ENCODE measurements at places on chromosomes 3 and 15.
A peak's percentile ranks its signal among the peaks of the same experiment; 100 is the strongest.

DNA sequence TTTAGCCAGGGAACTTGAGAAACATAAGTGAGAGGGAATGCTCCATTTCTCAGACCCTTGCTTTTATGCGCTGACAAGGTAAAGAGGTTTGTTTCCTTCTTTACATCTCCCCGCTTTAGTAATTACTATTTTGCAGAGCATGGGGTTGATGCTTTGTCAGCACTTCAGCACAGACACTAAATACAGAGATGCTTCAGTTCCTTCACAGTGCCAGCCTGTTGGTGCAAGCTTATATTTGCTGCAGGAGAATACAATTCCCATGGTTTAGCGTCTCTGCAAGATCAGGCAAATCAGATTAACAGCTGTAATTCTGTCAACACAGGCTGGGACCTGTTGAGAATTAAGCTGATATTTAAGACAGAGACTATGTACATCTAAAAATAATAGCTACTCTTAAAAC lies 2.9 kb downstream of the FMN1 start:
- DNase-seq: no peak

- DNase-seq: no peak
Measured at GRCh38 chr3:59245300-59245858, 195.6 kb upstream of the CFAP20DC start.

DNA sequence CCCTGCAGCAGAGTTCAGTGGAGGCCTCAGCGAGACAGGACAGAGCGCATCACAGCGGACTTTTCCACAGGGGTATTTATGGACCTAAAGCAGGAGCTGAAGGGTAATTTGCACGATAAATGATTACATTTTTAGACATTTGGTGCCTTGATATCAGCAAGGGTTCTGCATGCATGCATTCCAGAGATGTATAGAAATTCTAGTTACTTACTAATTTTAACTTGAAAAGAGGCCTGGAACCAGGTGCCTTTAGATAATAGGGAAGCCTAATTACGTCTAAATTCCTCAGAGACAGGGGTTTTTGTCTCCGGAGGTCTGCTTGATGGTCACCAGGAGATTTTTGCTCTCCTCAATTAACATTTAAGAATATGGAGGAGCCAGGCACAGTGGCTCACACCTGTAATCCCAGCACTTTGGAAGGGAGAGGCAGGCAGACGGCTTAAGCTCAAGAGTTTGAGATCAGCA lies 79.8 kb upstream of the MFGE8 start:
- no peak for DNase-seq

DNA sequence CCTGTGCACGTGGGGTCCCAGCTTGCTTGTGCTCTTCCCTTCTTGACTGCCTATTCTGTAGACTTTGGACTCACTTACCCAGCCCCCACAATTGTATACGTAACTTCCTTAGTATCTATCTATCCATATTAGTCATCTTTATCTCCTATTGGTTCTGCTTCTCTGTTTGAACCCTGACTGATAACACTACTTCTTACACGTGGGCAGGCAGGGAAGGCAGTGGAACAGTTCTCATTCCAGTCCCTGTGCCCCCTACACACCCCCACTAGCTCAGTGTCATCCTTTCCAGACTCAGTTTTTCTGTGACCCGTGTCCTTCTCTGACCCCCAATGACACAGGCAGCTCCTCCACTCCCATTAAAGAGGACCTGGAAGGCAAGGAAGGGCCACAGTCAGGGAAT lies 74.2 kb upstream of the FBN1 start:
- DNase-seq: no peak

DNA sequence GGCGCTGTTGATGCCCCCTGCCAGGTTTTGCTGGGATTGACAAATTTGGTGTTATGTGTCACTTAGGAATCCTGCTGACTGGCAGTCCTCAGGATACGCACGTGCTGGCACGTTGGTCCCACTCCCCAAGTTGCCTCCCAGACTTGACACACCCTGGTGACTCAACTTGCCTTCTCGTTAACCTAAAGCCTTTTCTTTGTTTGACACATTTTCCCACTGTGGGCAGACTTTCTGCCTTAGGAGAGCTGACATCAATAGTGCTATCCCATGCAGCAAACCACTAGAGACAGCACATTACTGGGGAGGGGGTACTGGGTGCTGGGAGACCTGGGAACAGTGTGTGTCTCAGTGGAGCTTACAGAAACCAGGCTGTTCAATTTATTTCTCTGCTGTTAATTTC lies 104.3 kb downstream of the OXNAD1 start:
- DNase-seq: no peak

GRCh38 chr15:68252925-68253534 lies 23.5 kb upstream of the CLN6 start:
- DNase-seq: no peak

GRCh38 chr3:102826636-102827035 lies 391.8 kb downstream of the ZPLD1 start:
- no peak for DNase-seq

GRCh38 chr15:69760258-69760845 lies 307.7 kb downstream of the RPLP1 start:
- DNase-seq: no peak

GRCh38 chr3:56190130-56190529 lies 278.1 kb downstream of the ERC2 start:
- no peak for DNase-seq

- no peak for DNase-seq
Measured at GRCh38 chr15:29695489-29696167, 126.6 kb downstream of the TJP1 start.

- DNase-seq: no peak
Measured at GRCh38 chr3:177977381-177978158, 558.7 kb upstream of the KCNMB2 start.

GRCh38 chr3:149646181-149646766 lies 11.6 kb downstream of the WWTR1 start:
- DNase-seq: no peak

- DNase-seq: no peak
Measured at GRCh38 chr3:81277853-81278252, 483.6 kb downstream of the GBE1 start.

GRCh38 chr3:117074826-117075225 lies 365.2 kb downstream of the TUSC7 start:
- DNase-seq: no peak

- no peak for DNase-seq
Measured at GRCh38 chr3:72896996-72897757, 9.3 kb downstream of the GXYLT2 start.

- no peak for DNase-seq
Measured at GRCh38 chr15:68376447-68377060, 55.4 kb downstream of the ITGA11 start.

DNA sequence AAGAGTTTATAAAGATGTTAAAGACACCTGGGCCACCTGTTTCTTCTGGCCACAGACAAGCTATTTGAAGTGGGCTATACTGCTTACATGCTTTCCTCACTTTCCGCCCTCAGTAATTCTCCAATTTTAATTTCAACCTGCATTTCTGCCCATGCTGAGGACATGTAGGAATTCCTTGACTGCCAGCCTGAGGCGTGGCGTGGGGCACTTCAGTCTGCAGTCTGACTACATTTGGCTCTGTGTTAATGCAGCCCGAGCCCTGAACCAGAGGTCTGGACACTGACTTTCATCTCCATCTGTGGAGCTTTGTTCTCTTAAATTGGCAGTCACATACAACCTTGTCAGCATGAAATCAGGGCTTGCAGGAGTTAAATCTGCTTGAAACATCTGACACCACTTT lies 8.5 kb downstream of the UQCC5 start:
- peak; percentile 69 for DNase-seq

DNA sequence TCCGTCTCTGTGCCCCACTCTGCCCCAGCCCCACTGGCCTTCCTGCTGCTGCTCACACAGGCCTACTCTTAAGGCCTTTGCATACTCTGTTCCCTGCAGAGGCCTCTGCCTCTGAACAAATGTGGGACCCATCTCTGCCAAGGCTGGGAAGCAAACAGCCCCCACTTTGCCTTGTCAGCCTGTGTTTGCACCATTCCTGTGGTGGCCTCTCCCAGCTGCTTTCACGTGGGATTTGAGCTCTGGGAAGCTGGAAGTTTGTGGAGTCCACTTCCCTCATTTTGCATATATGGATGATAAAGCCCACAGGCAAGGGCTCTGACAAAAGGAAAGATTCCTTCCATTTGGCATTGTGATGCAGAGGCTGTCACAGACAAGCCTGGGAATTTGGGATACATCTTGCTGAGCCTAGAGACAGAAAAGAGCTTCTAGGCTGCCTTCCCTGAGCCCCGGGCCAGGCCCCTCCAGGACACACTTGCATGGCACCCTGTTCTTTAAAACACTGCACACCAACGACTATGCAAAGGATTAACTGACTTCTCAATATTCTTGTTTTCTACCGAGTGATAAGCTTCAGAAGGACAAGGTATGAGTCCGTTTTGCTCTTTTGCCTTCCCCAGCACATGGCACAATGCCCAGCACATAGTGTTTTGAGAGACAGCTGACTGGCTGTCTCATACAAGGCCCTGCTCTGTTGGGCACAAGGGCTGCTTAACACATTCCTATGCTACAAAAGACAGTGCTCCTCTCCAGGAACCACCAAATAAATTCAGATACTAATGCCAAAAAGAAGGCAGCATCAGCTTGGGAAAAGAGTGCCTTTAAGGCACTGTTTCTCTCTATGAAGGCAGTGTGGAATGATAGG lies 120.7 kb upstream of the TOPAZ1 start:
- no peak for DNase-seq

DNA sequence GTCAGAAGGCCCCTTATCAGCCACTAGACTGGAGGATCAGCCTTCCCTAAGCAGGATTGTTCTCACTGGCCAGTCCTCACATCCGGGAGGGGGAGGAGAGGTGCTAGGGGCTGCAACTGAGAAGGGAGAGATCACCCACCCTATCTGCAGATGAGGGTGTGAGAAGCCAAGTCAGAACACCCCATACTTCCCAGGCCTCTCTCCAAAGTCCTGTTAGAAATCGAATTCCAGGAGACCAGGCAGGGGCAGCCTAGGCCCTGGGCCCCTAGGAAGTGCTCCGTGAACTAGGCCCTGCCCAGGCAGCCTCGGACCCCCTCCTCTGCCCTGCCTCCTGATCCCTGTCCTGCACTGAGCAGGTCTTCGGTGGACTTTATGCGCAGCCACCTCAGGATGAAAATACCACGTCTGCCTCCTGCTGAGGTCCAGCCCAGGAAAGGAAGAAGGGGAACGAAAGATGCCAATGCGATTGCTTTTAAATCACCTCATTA lies 933 bp downstream of the DZIP1L start:
- DNase-seq: no peak

GRCh38 chr15:74252721-74253120 lies 16.6 kb downstream of the CCDC33 start:
- DNase-seq: no peak

GRCh38 chr15:25766417-25766816 lies 96.7 kb downstream of the ATP10A start:
- no peak for DNase-seq

GRCh38 chr3:31250116-31250777 lies 282.5 kb upstream of the STT3B start:
- no peak for DNase-seq

- DNase-seq: peak; percentile 60
Measured at GRCh38 chr15:77029166-77030047, 34.5 kb downstream of the PSTPIP1 start.

GRCh38 chr15:88071141-88071540 lies 185.4 kb downstream of the NTRK3 start:
- DNase-seq: no peak

- DNase-seq: peak; percentile 4
Measured at GRCh38 chr3:32937331-32937730, 14.1 kb upstream of the CCR4 start.

GRCh38 chr3:186960347-186960746 lies 30.0 kb downstream of the ST6GAL1 start:
- no peak for DNase-seq

- no peak for DNase-seq
Measured at GRCh38 chr15:53230473-53230872, 440.3 kb upstream of the ONECUT1 start.

DNA sequence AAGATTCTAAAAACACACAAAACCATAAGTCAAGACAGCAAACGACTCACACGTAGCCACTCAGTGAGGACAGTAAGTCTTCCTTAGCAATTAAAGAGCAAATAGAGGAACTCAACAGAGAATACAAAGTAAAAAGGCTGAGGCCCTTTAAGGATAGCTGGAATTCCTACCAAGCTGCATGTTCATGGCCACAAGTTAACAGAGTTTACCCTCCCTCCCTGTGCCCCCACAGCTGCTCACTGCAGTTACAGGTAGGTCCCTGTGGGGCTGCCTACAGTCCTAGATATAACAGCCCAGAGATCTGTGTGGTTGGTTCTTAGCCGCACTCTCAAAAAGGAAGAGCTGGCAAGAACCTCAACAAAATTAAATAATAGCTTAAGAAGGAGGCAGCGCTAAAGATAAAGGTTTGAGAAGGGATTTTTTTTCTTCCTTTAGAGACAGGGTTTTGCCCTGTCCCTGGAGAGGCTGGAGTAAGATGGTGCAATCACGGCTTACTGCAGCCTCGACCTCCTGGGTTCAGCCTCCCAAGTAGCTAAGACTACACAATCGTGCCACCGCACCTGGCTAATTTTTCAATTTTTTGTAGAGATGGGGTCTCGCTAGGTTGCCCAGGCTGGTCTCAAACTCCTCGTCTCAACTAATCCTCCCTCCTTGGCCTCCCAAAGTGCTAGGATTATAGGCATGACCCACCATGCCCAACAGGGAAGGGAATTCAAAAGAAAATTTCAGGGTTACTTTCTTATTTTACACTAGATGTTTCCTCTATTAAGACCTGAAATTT lies 19.3 kb downstream of the SFMBT1 start:
- no peak for DNase-seq

DNA sequence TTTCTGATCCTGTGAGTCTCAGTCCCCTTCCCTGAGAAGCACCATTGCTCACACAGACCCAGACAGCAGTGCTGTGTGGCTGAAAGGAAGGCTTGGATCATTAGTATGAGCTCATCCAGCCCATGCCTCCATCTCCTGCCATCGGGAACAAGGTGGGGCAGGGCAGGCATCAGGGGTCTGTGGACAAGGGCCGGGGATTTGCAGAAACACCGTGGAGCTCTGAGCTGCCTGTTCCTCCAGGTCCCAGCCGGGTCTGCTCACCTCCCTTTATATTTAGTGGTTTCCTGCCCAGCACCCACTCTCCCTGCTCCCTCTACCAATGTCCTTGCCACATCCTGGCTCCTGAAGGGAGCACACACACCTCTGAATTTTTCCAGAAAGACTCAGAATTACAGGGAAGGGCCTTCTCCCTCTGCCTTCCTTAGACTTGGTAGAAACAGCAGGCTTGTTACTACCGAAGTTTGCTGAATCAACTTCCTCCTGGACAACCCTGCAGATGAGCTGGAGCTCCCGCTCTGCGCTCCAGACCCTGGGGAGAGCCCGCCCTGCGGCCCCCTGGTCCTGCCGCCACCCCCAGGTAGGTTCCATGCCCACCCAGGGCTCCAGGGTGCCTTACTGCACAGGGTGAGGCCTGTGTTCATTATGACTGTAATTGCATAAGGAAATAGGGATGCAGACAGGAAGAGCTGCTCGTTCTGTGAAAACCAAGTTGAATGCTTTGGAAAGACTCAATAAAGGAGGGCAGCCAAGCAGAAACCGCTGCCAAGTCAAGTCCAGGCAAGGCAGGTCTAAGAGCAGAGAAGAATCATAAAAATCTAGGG lies 128.1 kb downstream of the NSMCE3 start:
- DNase-seq: no peak

- no peak for DNase-seq
Measured at GRCh38 chr3:115836944-115837343, 213.6 kb downstream of the GAP43 start.
